ENCODE measurements at places on chromosomes 6 and 20.
A peak's percentile ranks its signal among the peaks of the same experiment; 100 is the strongest.

DNA sequence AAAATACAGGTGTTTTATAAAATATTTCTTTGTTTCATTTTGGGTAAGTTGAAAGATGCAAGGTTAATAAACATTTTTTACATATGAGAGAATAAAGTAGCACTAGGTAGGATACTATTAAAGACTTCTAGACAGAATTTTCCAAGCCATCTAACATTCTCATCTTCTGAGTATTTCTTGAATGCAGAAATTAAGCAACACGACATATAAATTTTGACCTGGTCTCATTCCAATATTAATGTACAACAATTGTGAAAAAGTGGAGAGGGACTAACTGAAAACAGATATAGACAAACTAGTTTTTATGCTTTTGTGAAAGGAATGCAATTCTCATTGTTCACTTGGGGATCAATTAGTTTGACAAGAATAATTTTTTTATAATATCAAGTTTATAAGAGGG lies 11.5 kb upstream of the FOXO3 start:
- no peaks in the 10 kb centered on the region for H3K27me3 ChIP-seq
- H3K27ac ChIP-seq = no peak overlapping the region
- H3K4me3 ChIP-seq = no peak overlapping the region
- H3K36me3 ChIP-seq = no peaks in the 10 kb centered on the region

DNA sequence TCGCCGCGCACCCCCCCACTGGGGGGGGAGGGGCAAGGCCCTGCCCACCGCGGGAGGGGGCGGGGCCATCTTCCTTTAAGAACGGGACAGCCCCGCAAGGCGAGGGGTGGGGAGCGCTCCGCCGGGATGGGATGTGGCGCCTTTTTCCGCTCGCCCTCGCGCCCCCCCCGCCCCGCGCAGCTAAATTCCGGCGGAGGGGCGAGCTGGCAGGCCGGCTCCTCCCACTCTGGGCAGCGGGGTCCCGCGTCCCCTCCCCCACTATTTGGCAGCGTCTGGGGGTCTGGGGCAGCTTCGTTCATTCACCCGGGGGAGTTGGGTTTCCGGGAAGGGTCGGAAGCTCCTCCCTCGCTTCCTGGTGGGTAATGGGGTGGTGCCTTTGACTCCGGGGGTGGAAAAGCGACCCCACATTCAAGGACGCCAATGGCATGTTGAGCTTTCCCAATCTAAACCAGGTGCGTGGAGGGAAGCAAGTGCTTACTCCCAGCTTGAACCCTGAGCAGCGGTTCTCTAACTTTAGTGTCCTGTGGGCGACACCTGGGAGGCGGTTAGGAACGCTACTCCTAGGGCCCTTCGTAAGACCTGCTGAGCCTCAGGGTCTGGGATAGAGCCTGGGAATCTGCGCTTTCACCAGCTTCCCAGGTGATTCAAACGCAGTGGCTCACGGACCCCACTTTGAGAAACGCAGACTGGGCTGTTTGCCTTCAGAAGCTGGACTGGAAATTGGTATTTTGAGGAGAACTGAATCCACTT lies 927 bp downstream of the ASXL1 start:
- no peaks in the 10 kb centered on the region for H3K36me3 ChIP-seq
- H3K27ac ChIP-seq = peak overlapping the region; percentile 91
- DNase-seq = no peak
- H3K4me3 ChIP-seq = peak overlapping the region; percentile 86

DNA sequence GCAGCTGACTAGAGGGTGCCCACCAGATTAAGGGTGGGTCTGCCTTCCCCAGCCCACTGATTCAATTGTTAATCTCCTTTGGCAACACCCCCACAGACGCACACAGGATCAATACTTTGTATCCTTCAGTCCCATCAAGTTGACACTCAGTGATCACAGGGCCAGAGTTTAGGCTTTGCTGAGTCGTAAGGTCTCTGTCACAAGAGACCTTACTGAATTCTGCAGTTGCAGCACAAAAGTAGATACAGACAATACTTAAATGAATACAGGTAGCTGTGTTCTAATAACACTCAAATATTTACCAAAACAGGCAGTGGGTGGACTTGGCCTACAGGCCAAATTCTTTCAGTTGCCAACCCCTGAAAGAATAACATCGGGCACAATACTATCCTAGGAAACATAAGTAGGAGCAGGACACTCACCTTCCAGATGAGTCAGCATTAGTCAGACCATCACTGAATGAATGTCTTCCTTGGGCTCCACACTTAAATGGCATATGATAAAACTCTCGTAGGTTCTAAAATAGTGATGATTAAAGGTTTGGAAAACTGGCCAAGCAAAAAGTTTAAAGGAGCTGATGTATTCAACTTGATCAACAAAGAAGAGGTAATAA lies 190.0 kb downstream of the UBE3D start:
- no peaks in the 10 kb centered on the region for H3K4me1 ChIP-seq
- no peak overlapping the region for H3K27ac ChIP-seq
- H3K27me3 ChIP-seq = no peaks in the 10 kb centered on the region
- no peak overlapping the region for H3K4me3 ChIP-seq
- no peaks in the 10 kb centered on the region for H3K36me3 ChIP-seq
- no peak for DNase-seq

DNA sequence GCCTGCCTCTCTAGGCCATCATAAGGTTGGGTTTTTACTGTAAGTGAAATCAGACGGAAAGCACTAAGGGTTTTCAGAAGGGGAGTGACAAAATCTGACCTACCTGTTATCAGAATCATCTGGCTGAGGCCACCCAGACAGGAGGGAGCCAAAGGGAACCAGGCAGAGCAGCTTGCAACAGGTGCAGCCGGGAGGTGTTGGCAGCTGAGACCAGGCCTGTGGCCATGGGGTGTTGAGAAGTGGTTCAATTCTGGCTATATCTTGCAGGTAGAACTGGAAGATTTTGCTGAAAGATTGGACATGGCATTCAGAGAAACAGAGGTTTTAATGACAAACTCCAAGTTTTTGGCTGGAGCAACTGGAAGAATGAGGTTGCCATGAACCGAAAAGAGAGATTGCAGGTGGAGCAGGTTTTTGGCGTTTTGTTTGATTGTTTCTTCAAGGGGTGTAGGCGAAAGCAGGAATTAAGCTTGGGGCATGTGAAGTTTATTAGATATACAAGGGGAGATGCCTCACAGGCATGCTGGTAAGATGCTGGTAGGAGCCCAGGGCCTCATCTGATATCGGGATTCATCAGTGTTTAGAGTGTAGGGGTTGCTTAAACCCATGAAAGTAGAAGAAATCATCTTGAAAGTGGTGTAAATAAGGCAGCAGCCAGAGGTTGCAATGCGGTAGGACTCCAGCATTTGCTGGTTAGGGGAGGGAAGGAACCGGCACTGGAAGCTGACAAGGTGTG lies 35.1 kb upstream of the MAP3K4 start:
- H3K4me1 ChIP-seq = no peaks in the 10 kb centered on the region
- H3K4me3 ChIP-seq = no peak overlapping the region
- H3K36me3 ChIP-seq = no peaks in the 10 kb centered on the region
- H3K27me3 ChIP-seq = no peaks in the 10 kb centered on the region

All from CD14-positive monocyte (primary cell).